Dermis microvascular lymphatic vessel endothelial cell (primary cell): ENCODE measurements at places on chromosomes 12 and 14.
A peak's percentile ranks its signal among the peaks of the same experiment; 100 is the strongest.

DNA sequence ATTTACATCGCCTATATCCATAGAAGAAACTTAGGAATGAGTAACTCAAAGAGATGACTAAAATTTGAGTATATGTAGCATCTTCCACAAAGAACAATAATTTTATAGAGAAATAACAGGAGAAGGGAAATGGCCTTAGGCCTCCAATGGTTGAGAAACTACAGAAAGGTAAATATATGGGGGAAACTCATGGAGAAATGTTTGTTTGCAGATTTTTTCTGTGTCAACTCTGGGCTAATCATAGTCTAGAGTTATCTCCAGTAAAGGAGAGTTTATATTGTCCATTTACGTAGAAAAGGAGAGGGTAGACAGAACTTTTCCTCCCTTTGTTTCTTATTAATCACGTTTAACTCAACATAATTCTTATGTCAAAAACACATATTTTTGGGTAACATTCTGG lies 244.2 kb downstream of the GLT1D1 start:
- no peak for DNase-seq

- DNase-seq: no peak
These were observed 55.5 kb downstream of the PPP2R5E start for GRCh38 chr14:63487724-63488123.

DNA sequence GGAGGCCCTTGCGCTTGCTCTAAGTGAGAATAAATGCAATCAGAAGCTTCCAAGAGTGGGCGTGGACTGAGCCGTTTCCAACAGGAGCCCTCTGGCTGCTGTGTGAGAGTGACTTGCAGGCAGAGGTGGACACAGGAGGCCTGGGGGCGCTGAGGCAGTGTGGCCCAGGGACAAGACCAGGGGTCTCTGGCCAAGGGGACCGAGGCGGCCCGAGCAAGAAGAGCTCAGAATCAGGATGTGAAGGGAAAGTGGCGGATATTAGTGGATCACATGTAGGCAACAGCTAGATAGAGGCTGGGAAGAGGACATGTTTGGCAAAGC lies 8.6 kb downstream of the RIMBP2 start:
- DNase-seq: no peak

DNA sequence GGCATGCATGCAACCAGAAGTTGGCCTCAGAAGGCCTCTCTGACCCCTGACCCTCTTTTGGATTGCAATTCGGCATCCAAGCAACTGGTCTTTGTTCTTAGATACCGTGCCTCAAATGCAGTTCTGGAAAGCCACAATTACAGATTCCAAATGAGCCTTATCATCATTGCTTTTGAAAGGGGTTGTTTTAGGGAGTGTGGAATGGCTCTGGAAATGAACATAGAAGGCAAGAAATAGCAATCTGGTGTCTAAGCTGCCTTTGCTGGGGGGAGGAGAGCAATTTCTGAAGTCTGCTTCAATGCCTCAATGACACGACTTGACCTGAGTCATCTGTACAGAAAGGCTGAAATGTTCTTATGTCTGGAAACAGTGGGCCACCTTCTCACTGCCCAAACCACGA lies 250.1 kb downstream of the NUAK1 start:
- no peak for DNase-seq

DNA sequence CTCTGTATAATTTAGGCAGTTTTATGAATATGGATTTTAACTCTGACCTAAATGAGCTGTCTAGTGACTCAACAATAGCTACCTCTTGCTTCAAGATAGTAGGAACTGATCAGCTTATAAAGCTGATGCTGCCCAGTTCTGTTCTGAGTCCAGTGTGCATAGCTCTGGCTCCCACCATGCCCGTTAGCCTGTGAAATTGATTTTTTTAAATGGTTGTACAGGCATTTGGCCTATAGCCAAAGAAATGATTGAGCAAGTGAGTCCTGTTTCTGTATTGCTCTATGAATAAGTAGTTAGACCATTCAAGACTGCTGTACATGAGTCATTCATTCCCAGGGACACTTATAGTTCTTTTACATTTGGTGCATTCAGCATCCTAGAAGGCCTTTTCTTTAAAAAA lies 36.4 kb downstream of the SAMD4A start:
- peak; percentile 32 for DNase-seq

- DNase-seq: no peak
These were observed 9.7 kb upstream of the CMKLR1 start for GRCh38 chr12:108348842-108349241.

DNA sequence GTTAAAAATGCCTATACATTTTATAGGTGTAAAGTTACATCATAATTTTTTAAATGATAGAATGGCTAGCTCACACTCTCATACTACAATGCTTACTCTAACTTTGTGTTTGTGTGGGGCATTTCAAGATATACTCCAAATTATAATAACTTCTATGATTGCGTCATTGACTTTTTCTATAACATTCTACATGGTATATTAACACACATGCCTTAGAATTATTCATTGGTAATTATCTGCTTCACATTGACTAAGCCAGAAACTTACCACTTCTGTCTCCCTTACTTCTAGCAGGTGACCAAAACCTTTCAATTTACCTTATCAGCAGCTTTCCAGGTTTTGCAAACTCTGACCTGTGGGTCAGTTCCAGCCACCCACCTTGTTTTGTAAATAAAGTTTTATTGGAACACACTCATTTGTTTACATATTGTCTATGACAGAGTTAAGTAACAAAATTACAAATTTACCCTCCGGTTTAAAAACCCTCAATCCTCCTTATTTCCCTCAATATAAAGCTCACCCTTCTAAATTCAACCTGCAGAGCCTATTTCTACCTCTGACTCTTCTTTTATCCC lies 12.7 kb upstream of the FLRT2 start:
- DNase-seq: no peak

DNA sequence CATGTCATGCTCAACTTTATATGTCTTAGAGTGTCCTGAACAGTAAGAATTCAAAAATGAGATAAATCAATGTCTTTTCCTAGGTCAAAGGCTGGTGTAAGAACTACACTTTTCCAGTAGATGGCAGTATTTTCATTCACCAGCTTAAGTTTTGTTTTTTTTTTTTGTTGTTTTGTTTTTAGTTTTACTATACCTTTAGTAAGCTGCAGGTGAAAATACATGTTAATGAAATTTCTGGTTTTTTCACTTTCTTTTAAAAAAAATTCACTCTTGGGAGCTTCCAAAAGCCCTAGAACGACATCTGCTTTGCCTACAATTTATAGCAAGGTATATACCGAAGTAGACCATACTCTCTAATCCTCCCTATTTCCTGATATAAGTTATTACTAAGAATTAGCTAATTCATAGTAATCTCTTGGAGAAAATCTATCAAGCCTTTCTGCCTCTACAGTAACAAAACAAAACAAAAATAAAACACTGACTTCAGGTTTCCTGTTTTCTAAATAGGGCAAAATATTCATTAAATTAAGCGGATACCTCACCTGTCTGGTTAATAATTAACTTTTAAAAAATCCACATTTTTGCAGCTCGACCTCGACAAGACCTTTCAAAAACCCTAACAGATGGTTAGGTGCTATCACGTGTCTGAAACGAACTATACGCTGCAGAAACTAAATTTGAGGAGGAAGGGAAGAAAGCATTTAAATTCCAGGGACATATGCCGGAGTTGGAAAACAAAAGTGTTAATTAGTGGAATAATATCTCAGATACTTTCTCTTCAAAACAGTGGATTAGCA lies 2.7 kb upstream of the SAMD4A start:
- DNase-seq: peak; percentile 61

DNA sequence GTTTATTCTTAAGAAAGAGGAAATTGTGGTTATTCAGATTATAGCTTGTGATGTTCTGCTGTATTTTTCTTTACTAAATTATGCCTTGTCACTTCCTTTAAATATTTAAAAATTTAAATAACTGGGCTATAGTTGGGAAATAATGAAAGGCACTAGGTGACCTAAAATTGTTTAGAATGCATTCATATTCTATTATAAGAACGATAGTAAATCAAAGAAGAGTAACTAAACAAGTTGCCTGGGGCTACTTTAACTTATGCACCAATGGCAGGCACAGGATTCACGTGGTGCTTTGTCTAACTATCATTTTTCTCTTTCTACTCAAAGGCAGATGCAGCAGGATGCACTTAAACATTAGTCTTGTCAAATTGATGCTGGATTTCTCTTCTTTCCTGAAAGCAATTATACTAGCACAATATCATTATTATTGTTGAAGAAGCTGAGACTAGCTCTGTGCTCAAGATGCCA lies 190.7 kb upstream of the PPFIA2 start:
- DNase-seq: no peak

GRCh38 chr12:88604646-88605045 lies 24.4 kb upstream of the KITLG start:
- no peak for DNase-seq

GRCh38 chr12:98359856-98360255 lies 155.5 kb upstream of the TMPO start:
- no peak for DNase-seq

- DNase-seq: peak; percentile 71
These were observed 2.0 kb downstream of the BHLHE41 start for GRCh38 chr12:26122681-26123481.

GRCh38 chr14:33808187-33808586 lies 142.7 kb downstream of the EGLN3 start:
- no peak for DNase-seq

DNA sequence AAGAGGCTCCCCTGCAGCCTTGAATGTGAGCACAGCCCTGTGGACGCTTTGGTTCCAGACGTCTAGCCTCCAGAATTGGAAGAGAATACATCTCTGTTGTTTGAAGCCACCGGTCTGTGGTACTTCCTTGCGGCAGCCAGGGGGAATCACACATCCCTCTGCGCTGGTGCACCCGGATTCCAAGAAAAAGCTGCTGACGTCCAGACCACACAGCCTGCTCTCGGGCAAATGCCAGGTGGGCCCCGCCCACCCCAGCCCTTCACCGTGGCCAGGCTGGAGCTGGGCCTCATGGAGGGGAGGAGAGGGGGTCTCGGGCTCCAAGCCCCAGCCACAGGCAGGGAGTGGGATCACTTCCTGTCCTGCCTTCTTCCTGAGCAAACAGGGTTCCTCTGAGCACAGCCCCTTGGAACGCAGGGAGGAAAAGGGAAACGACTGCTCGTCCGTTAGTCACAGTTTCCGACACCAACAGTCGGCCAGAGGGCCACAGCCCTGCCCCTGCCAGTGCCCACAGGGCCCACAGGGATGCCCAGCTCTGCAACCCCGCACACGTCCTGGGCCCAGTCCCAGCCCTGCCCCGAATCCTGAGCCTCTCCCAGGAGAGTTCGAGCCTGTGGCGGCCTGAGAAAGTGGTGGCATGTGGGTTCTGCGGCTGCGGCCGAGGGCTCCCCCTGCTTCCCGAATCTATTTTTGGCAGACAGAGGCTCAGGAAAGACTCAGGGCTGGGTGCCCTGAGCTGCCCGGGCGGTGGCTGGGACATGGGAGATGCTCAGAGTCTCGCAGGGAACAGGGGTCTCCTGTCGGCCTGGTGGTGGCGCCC lies 85.3 kb downstream of the RFLNA start:
- peak; percentile 90 for DNase-seq

- DNase-seq: peak; percentile 13
These were observed 59.4 kb downstream of the TTC7B start for GRCh38 chr14:90756755-90757345.

DNA sequence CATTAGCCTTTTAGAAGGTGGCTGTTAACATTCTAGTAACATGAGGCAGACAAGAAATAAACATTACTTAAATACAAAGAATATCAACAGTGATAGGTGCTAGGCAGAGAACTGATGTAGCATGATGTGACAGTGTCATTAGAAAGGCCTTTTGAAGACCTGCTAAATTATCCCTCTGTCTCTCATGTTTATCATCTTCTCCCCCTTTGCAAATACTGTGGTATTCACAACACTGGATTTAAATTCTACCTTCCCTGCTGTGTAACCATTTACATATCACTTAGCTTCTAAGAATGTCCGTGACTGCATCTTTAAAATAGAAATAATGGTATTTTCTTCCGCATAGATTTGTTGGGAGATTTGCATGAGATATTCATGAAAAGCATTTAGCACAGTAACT lies 74.4 kb upstream of the CLEC14A start:
- no peak for DNase-seq

DNA sequence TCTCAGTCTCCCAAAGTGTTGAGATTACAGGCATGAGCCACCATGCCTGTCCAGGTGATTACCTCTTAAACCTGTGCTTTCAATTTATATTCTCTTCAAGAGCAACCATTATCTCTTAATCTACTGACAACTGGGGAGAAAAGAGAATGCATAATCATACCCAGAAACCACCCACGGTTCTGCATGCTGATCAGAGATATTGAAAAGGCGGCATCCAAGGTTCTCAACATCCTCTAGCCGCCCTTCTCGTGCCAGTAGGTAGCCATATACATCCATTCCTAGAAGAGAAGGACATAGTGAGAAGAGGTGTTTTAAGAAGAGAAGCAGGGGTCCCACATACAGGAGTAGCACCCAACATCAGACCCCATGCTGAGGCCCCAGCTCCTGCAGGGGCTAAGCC lies 20.8 kb downstream of the ANAPC7 start:
- no peak for DNase-seq

DNA sequence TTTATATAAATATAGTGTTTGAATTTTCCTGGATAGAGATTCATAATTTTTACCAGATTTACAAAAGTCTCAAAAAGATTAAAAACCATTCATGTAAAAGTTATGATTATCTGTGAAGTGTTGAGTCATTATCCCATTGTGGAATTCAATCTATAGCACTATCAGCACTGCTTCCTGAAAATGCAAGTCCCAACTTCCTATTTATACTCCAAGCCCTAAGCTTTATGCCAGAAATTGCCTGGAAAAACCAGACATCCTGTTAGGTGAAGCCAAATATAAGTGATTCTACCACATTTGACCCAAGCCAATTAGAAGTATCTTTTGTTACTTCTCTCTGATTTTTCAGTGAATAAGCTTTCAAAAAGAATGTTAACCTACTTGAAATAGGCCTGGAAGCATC lies 129.1 kb downstream of the GPR135 start:
- peak; percentile 83 for DNase-seq

GRCh38 chr14:38517426-38517825 lies 261.5 kb upstream of the CLEC14A start:
- no peak for DNase-seq

- no peak for DNase-seq
These were observed 926.7 kb downstream of the DIO2 start for GRCh38 chr14:79284621-79285020.

DNA sequence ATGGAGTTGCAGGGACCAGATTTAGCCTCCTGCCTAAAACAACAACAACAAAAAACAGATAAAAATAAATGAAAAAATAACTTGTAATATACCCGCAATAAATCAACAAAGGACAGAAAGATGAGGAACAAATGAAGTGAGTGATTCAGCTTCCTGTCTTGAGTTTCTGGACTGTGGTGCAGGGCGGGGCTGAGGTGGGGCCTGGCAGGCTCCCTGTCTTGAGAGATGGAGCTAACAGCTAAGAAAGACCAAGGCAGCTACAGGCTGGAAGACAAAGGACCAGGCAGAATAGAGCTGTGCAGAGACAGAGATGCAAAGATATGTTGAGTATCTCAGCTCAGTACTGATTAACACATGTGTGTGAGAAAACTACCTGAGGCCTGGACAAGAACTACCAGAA lies 879.2 kb downstream of the AACS start:
- no peak for DNase-seq

DNA sequence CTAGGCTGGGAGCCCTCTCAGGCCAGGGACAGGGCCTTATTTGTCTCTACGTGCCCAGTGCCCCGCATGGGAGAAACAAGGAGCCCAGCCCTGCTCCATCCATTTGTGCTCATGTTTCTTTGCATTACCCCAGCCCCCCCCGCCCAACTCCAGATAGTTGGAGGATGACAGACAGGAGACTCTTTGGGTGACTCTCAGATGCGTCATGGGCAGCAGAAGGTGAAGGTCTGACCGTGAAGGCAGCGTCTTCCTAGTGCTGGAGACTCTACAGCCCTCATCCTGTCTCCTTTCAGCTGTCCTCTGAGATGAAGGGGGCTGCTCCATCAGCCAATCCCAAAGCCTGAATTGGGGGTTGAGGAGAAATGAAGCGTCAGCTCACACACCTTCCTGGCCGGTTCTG lies 283 bp upstream of the PSMB11 start:
- DNase-seq: no peak
